ENCODE measurements at places on chromosomes 2 and 18.

GRCh38 chr2:195632856-195633572 is 24.0 kb upstream of the SLC39A10 start:
- no peak for DNase-seq

DNA sequence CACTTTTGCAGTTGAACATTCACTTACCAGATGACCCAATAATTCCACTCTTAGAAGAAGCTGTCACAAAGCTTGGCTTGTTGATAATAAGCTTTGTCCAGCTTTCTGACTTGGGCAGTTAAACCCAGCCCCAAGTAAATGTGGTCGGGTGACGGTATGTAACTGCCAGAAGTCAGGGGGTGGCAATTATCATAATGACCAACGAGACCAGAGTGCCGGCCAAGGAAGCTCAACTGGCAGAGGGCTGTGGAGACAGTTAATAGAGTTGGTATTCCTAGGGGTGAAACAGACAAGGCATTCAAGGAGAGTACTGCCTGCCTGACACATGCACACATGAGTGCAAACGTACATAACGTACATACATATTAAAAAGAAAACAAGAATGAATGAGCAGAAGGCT is 116.7 kb downstream of the EIPR1 start:
- no peak for DNase-seq

GRCh38 chr2:137938204-137938603 is 26.1 kb upstream of the HNMT start:
- no peak for DNase-seq

DNA sequence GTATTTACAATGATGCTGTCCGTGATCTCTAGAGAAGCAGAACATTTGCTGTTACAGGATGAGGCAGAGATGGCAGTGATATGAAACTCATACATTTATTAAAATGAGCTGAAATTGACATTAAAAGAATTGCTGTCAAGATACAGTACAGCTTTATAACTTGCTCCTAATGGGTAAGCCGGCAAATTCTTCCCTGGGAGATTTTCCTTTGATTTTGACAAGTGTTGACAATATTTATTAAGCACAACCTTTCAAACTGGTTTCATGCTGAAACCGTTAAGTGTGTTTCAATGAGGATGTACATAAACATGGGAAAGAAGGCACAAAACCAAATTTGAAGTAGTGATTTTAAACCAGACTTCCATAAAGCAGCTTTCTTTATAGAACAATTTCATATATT is 45.5 kb downstream of the SPHKAP start:
- DNase-seq = no peak

DNA sequence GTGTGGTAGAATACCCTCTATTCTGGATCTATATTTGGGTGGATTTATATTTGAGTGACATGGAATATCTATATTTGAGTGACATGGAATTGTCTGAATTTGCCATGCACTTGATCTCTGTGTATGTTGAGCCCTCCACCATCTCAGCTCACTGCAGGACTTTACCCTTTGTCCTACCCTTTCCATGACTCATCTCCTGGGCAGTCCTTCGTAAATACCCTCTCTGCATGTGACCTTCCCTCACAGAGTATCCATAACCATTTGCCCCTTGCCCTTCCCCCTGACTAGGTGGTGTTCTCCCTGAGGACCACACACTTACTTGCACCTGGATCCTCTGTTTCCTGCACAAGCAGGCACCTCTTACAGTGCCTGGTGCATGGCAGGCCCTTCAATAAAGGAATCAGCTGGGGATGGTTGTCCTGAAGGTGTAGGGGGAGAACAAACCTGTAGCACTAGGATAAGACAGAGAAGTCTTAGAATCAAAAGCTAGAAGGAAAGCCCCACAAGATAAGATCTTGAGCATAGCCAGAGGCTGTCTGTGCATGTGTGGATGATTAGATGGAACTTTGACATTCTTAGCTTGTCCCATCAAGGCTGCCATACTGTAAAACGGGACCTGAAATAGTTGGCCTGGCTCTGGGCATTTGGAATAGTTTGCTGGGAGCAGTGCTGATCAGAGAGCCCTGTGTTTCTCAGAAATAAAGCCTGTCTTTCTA is 230.4 kb downstream of the FHOD3 start:
- no peak for DNase-seq

- no peak for DNase-seq
Observed at GRCh38 chr18:56383349-56383748, 255.0 kb downstream of the TXNL1 start.

GRCh38 chr18:9825571-9826073 is 60.2 kb upstream of the TXNDC2 start:
- no peak for DNase-seq

- DNase-seq = no peak
Observed at GRCh38 chr2:233115121-233115520, 55.0 kb downstream of the INPP5D start.

DNA sequence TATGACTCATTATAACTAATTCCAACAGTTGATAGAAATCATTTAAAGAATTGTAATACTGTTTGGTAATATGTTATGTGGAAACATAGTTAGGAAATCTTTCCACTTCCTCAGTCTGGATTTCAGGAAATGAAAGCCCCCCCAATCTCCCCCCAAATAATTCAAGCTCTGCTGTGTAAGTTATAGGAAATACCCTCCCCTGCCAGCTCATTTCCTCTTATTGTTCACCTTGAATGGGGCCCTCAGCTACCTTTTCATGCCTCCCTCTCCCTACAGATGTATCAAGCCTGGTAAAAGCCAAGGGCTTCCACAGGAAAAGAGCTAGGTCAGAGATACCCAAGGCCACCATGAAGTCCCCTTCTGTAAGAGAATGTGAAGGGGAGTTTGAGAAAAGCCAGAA is 155.5 kb downstream of the CNTNAP5 start:
- DNase-seq = no peak

DNA sequence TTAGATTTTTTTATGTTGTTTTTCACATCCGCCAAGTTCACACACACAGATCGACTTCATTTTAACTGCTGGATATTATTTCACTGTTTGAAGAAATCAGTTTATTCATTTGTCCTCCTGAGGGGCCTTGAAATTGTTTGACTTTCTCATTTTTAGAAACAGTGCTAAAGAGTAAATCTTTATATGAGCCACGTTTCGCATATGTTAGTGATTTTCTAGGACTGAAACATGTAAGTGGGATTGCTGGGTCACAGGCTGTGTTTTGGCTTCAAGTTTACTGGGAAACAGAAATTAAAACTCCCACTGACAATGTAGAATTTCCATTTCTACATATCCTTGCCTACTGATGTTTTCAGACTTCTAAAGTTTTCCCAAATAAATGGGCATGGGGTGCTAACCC is 363.8 kb downstream of the NCKAP5 start:
- DNase-seq = no peak

- no peak for DNase-seq
Observed at GRCh38 chr2:218259099-218259961, 1.5 kb upstream of the GPBAR1 start.

DNA sequence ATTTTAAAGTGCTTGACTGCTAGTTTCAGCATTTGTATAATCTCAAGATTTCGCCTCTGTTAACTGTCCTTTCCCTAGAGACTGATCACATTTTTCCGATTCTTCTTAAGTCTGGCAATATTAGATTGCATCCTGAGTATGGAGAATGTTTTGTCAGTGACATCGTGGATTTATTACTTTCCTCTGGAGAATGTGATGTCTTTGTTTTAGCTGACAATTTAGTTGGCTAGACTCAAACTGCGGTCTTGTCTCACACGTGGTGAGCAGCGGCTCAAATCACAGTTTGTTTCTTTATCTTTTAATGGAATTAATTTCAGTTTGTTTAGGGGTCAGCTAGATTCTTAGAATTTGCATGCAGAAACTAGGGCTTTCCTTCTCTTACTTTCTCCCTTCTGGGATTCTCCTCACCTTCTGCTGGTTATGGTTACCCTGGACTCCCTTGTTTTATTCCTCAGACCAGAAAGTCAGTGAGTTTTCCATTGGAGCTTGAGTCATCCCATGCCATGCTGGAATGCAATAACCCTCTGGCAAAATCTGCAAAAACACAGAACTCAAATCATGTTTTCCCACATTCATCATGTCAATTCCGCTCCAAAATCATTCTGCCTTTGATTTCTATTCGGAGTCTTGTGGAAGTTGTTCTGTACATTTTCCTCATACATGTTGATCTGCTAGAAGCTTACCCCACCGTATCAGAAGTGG is 327.2 kb upstream of the TRIB2 start:
- DNase-seq = no peak

DNA sequence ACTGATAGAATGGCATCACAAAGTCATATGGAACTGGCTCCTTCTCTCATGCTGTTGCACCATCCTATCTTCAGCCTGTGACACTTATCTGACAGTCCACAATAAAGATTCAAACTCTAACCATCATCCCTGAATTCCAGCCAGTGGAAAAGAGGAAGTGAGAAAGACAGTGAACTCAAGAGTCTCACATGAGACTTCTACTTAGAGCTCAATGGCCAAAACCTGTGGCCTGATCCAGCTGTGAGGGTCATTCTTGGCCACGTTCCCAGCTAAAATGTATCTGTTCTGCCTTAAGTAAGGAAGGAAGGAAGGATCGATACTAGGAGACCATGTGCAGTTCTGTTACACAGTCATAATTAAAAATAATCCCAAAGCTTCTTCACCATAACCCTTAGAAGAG is 73.6 kb downstream of the RND3 start:
- DNase-seq = no peak

DNA sequence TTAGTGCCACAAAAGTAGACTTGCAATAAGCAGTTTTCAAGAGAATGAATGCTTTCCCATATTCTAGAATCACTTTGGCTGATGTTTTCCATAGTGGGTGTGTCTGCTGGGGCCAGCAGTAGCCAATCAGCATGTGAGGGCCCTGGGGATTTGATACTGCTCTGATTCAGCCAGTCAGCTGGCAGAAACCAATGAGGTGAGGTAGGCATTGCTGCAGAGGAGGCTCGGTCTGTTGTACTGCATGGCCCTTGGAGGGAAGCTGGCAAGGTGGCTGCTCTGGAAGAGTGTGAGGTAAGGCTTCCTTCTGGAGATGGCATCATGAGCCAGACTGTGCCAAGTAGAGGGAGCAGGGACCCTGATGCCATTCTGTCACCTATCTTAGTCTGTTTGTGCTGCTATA is 22.7 kb downstream of the TMEM87B start:
- no peak for DNase-seq

- no peak for DNase-seq
Observed at GRCh38 chr2:237878321-237879057, 19.1 kb downstream of the RAMP1 start.

DNA sequence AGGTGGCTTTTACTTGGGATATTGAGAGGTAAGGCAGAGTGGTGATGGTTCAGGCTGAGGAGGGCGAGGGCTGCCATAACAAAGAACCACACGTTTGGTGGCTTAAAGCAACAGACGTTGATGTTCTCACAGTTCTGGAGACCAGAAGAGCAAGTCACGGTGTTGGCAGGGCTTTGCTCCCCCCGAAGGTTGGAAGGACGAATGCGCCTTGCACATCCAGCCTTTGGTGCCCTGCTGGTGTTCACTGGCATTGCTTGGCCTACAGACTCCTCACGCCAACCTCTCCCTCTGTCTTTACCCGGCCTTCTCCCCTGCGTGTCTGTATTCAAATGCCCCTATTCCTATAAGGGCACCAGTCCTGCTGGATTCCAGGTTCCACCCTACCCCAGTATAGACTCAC is 125.4 kb downstream of the TPO start:
- no peak for DNase-seq

DNA sequence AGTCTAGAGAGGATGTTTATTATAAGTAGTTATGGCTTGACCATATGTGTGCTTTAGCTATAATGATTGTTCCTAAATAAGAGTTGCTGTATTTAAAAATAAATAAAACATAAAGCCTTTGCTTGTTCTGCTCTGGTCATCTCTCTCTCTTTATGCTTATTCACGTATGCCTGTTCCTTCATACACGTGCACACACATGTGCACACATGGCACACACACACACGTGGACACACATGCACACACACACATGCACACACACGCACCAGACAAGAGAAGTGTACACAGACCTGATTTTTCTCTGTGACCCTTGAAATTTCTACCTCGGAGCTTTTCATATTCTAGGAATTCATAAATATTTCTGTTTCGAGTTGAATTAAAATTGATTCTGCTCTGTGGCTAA is 658.2 kb upstream of the SALL3 start:
- no peak for DNase-seq

- DNase-seq = no peak
Observed at GRCh38 chr2:95346738-95347671, 49.9 kb downstream of the KCNIP3 start.

DNA sequence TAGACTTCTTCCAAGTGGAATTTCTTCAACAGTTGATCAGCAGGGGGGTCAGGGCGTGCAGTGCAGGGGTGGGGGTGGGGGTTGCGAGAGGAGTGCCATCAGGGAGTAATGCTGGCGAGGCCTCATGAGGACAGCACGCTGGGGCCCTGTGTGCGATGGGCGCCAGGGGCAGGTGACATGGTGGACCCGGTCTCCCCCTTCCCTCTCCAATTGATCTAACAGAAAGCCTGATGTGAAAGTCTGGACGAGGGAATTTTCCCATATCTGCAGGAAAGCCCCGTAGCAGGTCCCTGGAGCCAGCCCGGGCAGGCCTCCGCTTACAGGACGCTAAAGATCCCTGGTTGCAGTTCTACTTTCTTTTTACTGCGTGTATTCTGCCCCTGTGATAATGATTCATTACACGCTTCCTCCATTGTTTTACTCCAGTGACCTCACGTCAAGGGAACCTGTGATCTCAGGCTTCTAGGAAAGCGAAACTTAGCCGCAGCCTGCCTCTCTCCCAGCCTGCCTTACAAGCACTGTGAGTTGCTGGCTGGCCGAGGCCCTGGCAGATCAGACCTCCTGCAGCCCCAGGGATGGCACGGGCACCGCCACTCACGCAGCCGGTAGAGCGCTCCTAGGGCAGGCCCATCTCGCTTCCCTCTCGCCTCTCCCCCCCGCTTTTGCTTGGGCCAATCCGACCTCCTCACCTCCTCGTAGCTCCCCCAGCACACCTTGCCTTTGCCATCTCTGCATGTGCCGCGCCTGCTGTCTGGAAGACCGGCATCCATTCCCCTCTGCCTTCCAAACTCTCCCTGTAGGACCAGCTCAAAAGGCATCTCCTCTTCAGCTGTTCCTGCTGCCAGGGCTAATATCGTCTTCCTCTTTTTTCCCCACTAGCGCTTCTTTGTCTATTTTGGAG is 19.2 kb downstream of the NEURL3 start:
- DNase-seq = peak; percentile 69

DNA sequence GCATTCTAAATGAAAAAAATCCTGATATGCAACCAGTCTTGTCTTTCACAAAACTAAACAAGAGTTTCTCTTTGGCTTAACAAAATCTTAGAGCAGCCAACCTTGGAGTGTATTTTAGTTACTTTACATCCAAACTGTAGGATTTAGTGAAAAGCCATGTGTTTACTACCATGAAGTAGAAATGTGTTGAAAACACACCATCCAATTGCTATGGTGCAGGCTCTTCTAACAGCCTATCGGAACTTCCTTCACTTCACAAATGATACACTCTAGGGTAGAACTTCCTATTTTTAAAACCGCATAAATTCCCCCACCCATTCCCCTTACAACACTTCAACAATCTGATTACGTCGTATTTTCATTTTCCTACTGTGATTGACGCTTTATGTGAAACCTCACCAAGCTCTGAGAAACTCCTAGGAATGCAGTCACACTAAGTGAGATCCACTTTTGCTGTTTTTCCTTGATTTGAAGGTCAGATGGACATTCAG is 74.4 kb upstream of the MAP4K4 start:
- peak; percentile 68 for DNase-seq

All from naive thymus-derived CD4-positive, alpha-beta T cell (primary cell).